CD8-positive, alpha-beta memory T cell (primary cell): ENCODE measurements at places on chromosomes 2 and 18. TPM values are rescaled to one million over a fixed set of nuclear protein-coding genes. Genes with fewer than 3 reads are reported as not detected.

GRCh38 chr18:34647251-34647650 is 62.8 kb upstream of the DTNA start:
- H3K4me3 ChIP-seq: no peak overlapping the region
- no peak overlapping the region for H3K27ac ChIP-seq
- no peaks in the 10 kb centered on the region for H3K36me3 ChIP-seq

DNA sequence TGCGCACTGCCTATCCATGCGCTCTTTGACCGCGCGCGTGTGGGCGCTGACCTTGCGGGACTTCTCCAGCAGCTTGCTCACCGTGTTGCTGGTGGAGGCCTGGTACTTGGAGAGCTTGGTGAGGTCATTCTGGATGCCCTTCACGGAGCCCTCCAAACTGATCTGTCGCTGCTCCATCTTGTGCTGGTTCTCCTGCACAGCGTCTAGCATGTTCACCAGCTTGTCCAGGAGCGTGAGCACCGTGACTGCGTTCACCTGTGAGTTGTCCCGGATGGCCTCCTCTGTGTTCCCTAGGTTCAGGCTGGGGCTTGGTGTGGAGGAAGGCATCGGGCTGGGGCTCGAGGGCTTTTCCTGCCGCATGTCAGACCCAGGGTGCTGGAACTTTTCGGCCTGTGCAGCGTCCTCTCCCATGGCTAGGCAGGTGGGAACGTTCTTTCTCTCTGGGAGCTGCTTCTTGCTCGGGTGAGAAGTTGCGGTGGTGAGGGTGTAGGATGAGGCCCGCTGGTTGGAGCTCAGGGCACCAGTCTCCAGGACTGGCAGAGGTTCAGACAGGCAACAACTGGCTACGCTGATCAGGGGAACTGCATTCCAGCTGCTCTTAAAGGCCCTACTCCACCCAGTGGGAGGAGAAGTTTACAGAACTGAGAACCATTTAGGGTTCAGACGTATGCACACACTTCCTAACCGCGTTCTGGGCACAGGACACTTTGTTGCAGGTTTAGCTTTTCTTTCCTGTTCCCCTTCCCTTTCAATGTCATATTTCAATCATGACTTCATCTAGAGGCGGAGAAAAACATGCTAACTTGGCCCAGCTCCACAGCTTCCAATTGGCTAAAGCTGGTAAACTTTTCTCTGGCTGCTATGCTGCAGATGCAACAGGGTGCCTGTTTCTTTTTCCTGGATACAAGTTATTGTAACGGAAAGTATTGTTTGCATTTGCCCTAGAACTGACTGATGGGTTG is at the start of gene CAVIN2:
CAVIN2 (minus strand) TSS at position 574 of the 962 bp plus-strand sequence; CDS start at position 411, 163 bp downstream.
- no peaks in the 10 kb centered on the region for H3K4me1 ChIP-seq
- no peak for DNase-seq
- no peak within 1 kb of the TSS for H3K4me3 ChIP-seq
- peak within 1 kb of the TSS; percentile 64 for H3K27ac ChIP-seq
- no peaks in the 10 kb centered on the region for H3K36me3 ChIP-seq

DNA sequence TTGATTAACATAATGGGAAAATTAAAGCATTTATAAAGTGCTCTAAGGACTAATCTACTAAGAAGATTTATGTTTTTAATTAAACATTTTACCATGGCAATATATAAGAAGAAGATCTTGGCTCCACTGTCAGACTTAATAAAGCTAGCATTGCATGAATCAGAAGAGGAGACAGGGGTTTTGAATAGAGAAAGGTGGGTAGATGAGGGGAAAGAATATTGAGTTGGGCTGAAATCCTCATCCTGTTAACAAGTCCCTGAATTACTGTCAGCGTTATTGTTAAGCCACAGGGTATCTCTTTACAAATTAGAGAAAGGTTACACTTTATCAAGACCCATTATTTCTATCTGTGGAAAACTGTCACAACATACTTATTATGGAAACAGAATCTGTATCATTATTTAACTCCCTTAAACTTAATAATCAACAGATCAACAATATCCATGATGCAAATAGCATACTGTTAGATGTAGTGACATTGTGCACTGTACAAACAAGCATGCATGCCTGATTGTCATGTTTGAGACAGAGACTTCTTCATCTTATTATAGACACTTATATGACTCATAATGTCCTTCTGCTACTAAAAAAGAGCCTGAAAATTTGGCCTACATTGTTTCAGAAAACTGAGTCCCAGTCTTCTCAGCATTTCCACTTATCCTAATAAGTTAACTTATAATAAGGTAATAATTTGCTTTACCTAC is 304.1 kb downstream of the NRXN1 start:
- no peaks in the 10 kb centered on the region for H3K27me3 ChIP-seq
- no peak for DNase-seq
- no peak overlapping the region for H3K27ac ChIP-seq
- H3K4me1 ChIP-seq: no peaks in the 10 kb centered on the region
- H3K4me3 ChIP-seq: no peak overlapping the region

DNA sequence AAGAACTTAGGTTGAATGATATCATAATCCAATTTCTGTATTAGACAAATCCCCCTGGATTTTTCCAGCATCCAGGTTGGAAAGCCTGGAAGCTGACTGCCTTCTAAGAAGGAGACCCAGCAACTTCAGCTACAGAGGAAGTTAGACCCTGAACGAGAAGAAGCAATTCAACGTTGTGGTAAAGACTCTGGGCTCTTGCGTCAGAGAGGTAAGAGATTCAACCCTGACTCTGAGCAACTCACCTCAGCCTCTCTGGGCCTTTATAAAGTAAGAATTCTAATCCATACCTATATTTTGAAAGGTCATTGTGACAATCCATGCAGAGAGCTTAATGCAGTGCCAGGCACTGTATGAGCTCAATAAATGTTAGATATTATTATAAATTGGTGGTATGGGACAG is 9.7 kb downstream of the E2F6 start:
- no peaks in the 10 kb centered on the region for H3K27me3 ChIP-seq
- H3K4me1 ChIP-seq: no peaks in the 10 kb centered on the region
- H3K4me3 ChIP-seq: no peak overlapping the region
- DNase-seq: no peak
- no peak overlapping the region for H3K27ac ChIP-seq

DNA sequence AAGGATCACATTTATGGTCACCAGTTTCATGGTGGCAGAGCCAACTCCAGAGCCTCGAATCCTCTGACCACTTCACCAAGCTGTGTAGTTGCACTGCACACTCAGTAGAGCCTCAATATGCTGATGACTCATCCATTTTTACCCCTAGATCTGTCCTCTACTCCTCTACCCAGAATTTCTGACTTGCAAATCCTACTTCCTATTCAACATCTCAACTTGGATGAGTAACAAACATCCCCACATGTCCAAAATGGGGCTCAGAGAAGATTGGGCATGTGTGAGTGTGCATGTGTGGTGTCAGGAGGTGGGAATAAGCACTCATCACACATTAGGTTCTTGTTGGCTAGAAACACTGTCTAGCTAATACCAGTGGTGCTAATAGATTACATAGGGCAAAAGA is 57.8 kb upstream of the IGFBP2 start:
- no peaks in the 10 kb centered on the region for H3K4me1 ChIP-seq
- no peak for DNase-seq
- no peaks in the 10 kb centered on the region for H3K27me3 ChIP-seq
- H3K4me3 ChIP-seq: no peak overlapping the region

DNA sequence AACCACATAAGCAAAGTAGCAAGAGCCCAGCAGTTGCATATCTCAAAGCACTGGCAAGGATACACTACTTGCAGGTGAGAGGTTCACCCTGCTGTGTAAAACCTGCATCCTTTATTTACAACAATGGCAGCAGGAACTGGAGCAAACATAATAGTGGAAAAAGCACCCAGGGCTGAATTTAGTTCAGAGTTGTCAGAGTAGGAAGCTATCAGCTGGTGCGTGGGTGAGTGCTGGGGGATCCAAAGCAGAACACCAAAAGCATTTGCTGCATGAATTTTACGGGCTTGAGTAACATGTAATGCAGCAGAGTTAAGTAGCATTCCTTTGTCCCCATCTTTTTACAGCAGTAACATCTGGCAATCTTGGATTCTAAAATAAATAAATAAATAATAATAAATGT is 73.5 kb upstream of the SRD5A2 start:
- no peak for DNase-seq

GRCh38 chr2:68911246-68911645 is 40.0 kb upstream of the BMP10 start:
- H3K4me1 ChIP-seq: peaks cover 58% of the 10 kb centered on the region
- H3K36me3 ChIP-seq: no peaks in the 10 kb centered on the region
- no peak overlapping the region for H3K4me3 ChIP-seq
- no peak for DNase-seq
- no peak overlapping the region for H3K27ac ChIP-seq

DNA sequence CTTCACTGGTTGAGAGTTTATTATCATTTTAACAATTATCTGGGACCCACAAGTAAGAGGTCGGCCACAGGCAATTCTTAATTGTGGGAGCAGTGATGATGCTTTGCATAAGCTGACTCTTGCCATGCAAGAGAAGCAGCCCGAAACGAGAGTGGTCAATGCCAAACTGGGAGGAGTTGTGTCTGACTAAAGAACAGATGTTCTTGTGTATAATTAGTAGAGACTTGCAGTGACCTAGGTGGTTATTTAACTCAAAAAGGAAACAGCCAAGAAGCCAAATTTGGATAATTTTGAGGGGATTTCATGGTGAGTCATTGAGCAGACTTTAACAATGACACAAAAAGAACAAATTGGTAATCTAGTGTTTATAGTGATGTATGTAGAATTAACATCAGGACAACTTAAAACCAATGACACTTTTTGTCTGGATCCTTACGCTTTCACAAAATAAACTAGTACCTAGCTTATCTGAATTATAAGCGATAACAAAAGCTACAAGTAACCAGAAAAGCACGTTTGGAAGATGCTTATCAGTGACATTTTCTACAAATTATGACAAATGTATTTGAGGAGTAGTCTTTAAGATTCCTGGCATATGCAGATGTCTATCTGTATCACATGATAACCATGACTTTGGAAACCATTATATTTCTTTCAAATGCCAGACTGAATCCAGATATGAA is 184.7 kb upstream of the DLGAP1 start:
- no peaks in the 10 kb centered on the region for H3K4me1 ChIP-seq
- H3K27me3 ChIP-seq: no peaks in the 10 kb centered on the region
- H3K27ac ChIP-seq: no peak overlapping the region

GRCh38 chr2:13652531-13653313 is 936.0 kb downstream of the TRIB2 start:
- no peak for DNase-seq
- no peak overlapping the region for H3K4me3 ChIP-seq
- no peak overlapping the region for H3K27ac ChIP-seq
- no peaks in the 10 kb centered on the region for H3K4me1 ChIP-seq
- no peaks in the 10 kb centered on the region for H3K36me3 ChIP-seq
- H3K27me3 ChIP-seq: no peaks in the 10 kb centered on the region

GRCh38 chr2:112789186-112789585 is 4.9 kb upstream of the IL1A start:
- H3K27me3 ChIP-seq: no peaks in the 10 kb centered on the region
- no peaks in the 10 kb centered on the region for H3K36me3 ChIP-seq
- DNase-seq: no peak
- no peak overlapping the region for H3K27ac ChIP-seq
- no peaks in the 10 kb centered on the region for H3K4me1 ChIP-seq
- no peak overlapping the region for H3K4me3 ChIP-seq

Gene LYG1
- total RNA-seq: 1.1 TPM

Gene CCDC68
- not detected for total RNA-seq

Gene MEIS1
- total RNA-seq: not detected
